ENCODE measurements at places on chromosomes 4 and X.

DNA sequence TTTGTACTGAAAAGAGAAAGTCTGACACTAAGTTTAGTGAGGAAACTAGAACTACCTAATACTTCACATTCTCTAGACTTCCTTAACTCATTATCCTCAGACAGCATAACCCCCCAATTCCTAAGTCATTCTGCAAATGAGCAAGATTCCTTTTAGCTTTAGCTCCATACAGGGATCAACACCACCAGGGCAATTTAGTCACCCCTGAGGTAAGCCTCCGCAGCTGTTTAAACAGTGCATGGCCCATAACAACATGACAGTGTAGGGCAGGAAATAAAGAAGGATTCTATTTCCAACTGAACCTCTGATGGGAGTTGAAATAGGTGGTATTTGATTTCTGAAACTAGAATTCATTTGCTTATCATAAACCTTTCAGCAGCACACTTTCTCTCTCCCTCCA is 112.8 kb upstream of the DKK2 start:
- DNase-seq, result no peak

GRCh38 chrX:115178473-115178872 is 10.7 kb upstream of the RBMXL3 start:
- DNase-seq, result no peak

DNA sequence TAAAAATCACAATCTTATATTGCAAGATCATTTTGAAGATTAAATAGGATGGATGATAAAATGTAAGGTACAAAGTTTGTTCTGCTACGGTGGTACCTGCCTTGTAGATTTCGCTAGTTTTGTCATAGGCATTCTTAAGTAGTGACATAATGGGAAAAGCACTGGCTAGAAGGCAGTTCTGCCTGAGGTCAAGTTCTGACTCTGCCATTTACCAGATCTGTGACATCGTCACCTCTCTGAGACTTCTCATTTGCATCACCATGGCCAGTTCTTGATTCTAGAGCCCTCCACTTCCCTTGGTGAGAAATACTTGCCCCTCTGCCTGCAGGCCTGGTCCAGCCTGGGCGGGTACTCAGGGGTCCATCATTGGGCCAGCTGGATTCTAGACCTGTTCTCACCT is 85.2 kb downstream of the HS3ST1 start:
- DNase-seq, result no peak

DNA sequence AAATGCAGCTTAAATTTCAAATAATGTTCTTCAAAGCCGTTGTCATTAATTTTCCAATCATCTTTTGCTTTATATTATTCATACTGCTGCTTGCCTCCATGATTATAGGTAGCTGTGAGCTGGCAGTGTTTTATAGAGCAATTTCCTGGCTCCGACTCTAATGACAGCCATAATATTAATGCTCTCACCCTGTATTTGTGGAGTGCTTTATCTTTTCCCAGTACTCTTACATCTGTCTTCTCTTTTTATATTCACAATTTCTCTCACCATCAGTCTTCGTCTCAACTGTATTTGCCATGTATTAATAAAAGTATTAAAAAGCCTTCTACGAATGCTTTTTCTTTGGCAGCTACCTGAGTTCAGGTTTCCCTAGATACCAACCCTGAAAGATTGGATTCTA is 21.0 kb downstream of the ATXN3L start:
- DNase-seq, result no peak

- DNase-seq, result no peak
Measured at GRCh38 chrX:68203646-68204045, 229.6 kb downstream of the OPHN1 start.

GRCh38 chr4:86283371-86283770 is 76.5 kb downstream of the MAPK10 start:
- no peak for DNase-seq

DNA sequence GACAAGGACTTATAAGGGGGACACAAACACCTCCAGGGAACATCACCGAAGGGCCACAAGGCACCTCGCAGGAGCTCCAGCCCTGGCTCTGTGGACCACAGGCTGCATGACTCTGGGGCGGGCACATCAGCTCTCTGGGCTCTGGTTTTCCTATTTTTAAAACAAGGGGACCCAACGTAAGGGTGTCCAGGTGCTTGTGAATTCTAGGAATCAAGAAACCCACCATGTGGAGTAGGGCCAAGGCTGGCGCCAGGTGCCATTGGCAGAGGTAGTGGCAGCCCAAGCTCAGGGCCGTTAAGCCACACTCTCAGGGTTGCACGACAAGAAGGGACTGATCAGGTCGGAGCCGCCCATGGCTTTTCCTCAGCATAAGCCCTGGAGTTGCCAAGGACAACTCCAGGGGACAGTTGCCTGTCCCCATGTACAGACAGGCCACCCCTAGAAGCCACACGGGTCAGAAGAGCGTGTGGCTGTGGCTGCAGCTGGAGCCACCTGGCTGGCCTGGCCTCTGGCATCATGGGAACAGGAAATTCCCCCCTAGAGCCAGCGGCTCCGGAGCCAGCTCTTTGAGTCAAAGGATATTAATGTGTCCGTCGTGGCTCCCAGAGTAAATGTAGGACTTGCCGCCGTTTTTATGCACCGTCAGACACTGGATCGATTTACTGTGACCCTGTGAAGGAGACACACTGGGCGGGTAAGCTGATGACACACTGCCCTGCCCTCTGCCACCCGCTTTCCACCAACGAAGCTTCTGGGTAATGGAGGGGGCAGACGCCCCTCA is 32.5 kb downstream of the WDR1 start:
- DNase-seq, result no peak

GRCh38 chr4:102319594-102319993 is 25.7 kb downstream of the SLC39A8 start:
- no peak for DNase-seq

- no peak for DNase-seq
Measured at GRCh38 chr4:85508654-85509053, 33.7 kb downstream of the ARHGAP24 start.

GRCh38 chr4:139934708-139935195 is 219.2 kb downstream of the MAML3 start:
- no peak for DNase-seq

GRCh38 chr4:80336582-80336981 is 1.1 kb downstream of the CFAP299 start:
- DNase-seq, result no peak

- no peak for DNase-seq
Measured at GRCh38 chr4:145881576-145881975, 57.0 kb downstream of the ZNF827 start.

DNA sequence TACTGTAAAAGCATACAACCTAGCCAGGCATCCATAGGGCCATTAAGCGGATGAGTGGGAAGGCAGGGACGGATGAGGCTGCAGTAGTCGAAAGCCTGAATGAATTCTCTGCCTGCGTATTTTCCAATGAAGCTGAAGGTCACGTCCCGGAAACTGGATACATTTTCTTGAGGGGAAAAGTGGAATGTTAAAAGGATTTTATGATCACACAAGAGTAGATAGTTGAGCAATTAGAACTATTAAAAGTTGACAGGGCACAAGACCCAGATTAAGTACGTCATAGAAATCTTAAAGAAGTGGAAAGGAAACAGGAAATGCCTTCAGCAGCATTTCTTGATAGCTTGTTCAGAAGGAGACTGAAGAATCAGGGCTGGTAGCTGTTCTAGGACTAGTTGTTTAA is 98.3 kb upstream of the CXXC4 start:
- DNase-seq, result no peak

GRCh38 chr4:142811034-142811433 is 35.1 kb downstream of the INPP4B start:
- no peak for DNase-seq

DNA sequence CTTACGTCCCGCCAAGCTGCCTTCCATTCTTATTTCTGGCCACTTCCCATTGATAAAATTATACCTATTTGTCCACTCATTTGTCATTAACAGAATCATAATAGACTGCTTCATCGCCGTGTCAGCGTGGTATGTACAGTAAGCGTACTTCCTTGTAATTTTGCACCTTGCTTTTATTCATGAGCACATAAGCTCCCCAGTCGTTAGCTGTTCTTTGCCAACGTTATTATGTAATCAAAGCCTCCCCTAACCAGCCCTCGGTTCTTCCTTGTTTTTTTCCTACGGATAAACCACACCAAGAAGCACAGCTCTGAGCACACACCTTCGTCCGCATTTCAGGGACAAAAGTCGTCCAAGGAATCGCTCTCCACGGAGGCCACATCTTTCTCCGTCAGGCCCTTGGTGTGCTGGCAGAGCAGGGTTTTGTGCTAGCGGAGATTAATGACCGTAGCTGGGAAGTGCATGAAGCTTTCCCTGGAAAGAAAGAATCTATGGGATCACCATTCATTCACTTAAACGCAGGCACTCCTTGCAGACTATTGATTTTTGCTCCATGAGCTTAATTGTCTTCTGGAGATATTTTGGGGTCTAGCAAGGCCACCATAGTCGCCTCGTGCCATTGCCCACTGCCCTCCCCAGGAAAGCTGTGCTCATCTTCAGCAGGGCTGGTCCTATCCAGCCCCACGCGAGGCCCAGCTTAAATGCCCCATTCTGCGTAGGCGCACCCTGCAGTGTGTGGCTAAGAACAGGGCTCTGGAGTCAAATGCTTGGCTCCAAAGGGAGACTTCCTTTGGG is 200.9 kb upstream of the PSAPL1 start:
- DNase-seq, result no peak

DNA sequence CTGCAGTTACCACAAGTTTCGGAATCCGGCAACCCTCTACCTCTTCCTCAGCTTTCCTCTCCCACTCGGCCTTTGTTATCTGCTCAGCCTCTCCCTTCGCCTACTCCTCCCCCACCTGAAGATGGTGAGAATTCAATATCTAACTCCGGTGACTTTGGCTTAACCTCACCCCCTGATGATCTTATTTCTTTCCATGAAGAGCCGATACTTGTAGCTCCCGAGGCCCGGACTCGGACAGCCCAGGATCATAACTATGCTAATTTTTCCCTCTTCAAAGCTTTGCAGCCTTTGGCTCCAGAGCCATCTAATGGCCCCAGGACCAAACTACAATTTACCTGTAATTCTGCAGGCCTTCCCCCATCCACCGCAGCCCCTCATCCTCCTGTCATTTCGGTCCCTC is 32.0 kb upstream of the MGST2 start:
- no peak for DNase-seq

DNA sequence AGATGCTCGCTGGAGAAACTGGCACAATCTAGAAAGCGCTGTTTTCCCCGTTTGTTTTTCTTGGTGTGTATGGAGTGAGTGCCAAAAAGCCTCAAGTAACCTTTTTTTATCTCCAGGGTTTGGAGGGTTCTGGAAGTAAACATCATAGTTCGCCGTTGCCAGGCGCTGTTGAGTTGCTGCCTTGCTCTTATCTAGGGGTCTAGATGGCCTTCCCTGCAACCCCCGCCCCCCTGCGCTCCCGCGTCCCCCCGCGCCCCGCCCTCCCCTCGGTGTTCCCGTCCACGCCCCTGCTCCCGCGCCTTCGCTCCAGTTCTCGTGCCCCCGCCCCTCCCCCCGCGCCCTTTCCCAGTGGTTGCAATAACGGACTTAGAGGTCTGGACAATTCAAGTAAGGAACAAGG is 555 bp upstream of the GCNA start:
- DNase-seq, result no peak

- DNase-seq, result no peak
Measured at GRCh38 chrX:1453395-1453783, 680 bp upstream of the ASMTL start.

- no peak for DNase-seq
Measured at GRCh38 chr4:111128327-111128726, 505.4 kb upstream of the PITX2 start.

- no peak for DNase-seq
Measured at GRCh38 chr4:89674876-89675459, 162.0 kb downstream of the SNCA start.

- no peak for DNase-seq
Measured at GRCh38 chr4:26141911-26142638, 178.7 kb upstream of the RBPJ start.

GRCh38 chr4:48804584-48805301 is 24.7 kb upstream of the FRYL start:
- no peak for DNase-seq

GRCh38 chrX:54964766-54965497 is 29.1 kb downstream of the PFKFB1 start:
- no peak for DNase-seq

DNA sequence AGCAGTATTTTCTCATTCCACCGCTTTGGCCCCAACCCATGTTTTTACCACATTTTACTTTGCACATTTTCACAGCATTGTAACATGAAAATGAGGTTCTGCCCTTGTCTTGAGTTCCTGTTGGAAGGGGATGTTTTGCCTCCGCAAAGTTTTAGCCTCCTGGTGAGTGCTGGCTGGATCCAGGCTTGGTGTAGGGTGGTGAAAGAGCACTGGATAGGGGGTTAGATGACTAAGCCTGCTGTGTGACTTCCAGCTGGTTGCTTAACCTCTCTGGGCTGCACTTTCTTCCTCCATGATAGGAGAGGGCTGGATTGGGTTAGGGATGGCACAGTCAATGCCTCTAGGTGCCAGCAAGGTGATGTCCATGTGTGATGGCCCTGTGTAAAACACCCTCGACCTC is 28.9 kb downstream of the CYTL1 start:
- DNase-seq, result no peak

DNA sequence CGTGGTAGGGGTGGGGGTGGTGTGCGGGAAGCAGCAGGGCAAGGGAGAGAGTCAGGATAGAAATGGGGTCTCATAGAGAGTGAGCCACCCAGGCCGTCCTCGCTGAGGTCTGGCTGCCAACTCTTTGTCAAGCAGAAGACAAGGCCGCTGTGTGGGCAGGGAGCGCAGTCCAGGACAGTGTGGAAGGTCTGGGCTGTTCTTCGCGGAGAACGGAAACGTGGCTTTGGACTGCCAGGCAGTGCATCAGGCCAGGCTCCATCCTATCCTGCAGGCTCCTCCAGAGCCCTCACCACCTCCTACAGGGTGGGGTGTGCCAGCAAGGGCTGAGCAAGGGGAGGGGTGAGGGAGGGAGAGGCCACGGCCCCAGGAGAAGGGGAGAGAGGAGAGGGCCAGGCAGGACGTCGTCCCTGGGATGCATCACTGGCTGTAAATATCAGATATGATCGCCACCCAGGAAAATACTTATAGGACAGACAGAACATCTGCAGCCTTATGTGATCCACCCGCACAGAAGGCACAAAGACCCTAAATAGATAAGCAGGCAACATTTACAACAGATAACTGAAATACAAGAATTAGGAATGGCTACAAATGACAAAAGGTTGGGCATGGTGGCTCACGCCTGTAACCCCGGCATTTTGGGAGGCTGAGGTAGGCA is 85.3 kb downstream of the ABLIM2 start:
- DNase-seq, result no peak

- DNase-seq, result no peak
Measured at GRCh38 chrX:41695426-41695825, 6.7 kb downstream of the GPR34 start.

- no peak for DNase-seq
Measured at GRCh38 chr4:113052379-113052951, 3.0 kb downstream of the ANK2 start.

DNA sequence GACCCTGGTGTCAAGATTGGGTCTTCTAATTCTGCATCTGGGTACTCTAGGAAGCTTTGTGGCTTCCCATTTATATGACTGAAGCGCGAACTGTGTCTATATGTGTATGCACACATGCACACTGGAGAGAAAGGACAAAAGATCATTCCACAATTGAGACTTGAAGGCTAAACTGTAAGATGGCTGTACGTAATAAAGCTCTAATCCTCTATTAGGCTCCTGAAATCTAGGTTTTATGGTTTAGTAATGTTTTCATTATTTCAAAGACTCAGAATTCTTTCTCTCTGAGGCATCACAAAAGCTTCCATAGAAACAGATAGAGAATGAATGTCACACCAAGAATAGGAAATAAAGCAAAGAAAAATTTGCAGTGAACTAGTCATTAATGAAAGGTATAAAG is 320.7 kb upstream of the FTHL17 start:
- no peak for DNase-seq
